Osteoblast (primary cell): ENCODE measurements at places on chromosomes 7 and 10. TPM values are rescaled to one million over a fixed set of nuclear protein-coding genes. Genes with fewer than 3 reads are reported as not detected.

GRCh38 chr10:27514243-27514642, 10.1 kb downstream of the RAB18 start:
- no peaks in the 10 kb centered on the region for H3K27me3 ChIP-seq
- H3K27ac ChIP-seq = peak overlapping the region; percentile 25
- no peak for DNase-seq
- H3K36me3 ChIP-seq = peaks cover 14% of the 10 kb centered on the region
- H3K4me3 ChIP-seq = no peak overlapping the region

The JAKMIP3 gene
- total RNA-seq = 0.29 and 0.36 TPM in 2 replicates

GRCh38 chr7:42236976-42237810, at the start of gene GLI3:
TSS of gene GLI3 (minus strand) at chr7:42237209. CDS start at chr7:42223253, 13,956 bp downstream.
- H3K4me3 ChIP-seq = peak within 1 kb of the TSS; percentile 92
- peak within 1 kb of the TSS; percentile 84 for H3K27ac ChIP-seq
- peak; percentile 99 for DNase-seq
- H3K4me1 ChIP-seq = peaks cover 44% of the 10 kb centered on the region

- peak; percentile 97 for DNase-seq
- no peak overlapping the region for H3K4me3 ChIP-seq
- no peak overlapping the region for H3K27ac ChIP-seq
- H3K27me3 ChIP-seq = no peaks in the 10 kb centered on the region
- no peaks in the 10 kb centered on the region for H3K36me3 ChIP-seq
- H3K4me1 ChIP-seq = no peaks in the 10 kb centered on the region
Measured at GRCh38 chr10:132458586-132459300, 61.7 kb downstream of the PWWP2B start.

The AUTS2 gene
- total RNA-seq = 15.2 and 17.4 TPM in 2 replicates
